ENCODE measurements at places on chromosomes 1 and 21.

DNA sequence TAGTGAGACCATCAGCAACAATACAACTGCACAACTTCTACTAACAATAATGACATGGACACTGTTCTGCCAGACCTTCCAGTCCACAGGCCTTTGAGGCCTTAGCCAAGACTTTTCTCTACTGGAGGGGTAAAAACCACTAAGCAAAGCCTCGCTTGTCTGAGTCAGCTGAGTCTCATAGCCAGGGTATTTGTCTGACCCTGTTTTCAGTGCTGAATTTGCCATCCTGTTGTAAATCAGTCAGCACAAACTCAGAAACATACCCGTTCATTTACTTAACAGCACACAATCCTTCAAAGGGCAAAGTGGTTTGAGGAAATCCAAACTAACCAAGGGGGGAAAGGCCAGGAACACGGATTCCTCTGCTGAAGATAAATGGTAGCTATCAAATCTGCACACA is 537.8 kb downstream of the SMYD3 start:
- DNase-seq: no peak

DNA sequence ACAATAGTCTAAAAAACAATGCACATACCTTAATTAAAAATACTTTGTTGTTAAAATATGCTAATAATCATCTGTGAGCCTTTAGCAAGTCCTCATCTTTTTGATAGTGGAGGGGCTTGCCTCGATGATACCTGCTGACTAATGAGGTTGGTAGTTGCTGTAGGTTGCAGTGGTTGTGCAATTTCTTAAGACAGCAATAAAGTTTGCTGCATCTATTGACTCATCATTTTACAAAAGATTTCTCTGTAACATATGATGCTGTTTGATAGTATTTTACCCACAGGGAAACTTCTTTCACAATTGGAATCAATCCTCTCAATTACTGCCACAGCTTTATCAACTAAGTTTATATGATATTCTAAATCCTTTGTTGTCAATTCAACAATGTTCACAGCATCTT is 7.6 kb downstream of the C1orf87 start:
- DNase-seq: no peak

DNA sequence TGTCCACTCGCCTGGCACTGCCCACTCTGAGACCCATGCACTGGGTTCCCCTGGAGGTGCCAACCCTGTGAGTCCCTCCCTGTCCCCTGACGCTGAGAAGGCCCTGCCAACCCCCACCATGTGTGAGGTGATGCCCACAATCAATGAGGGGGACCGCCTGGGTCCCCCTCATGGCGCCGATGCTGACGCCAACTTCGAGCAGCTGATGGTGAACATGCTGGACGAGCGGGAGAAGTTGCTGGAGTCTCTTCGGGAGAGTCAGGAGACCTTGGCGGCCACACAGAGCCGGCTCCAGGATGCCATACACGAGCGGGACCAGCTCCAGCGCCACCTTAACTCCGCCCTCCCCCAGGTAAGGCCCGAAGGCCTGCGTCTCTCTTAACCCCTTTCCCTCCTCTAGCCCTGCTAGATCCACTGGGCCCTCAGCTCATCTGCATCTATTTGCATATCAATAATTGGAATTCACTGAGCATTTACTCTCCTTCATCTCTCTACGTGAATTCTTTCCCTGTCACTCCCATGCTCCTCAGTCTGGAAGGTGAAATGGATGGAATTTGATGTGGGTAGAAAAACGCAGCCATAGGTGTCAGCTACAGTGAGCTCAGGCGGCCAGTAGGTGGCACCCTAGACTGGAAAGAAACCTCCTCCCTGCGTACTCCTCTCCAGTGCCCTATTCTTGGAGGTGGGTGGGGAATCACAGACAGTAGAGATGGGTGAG is 12.8 kb downstream of the PPFIA4 start:
- DNase-seq: peak; percentile 49

- no peak for DNase-seq
These were observed 82.5 kb upstream of the CAMK1G start for GRCh38 chr1:209500993-209501392.

DNA sequence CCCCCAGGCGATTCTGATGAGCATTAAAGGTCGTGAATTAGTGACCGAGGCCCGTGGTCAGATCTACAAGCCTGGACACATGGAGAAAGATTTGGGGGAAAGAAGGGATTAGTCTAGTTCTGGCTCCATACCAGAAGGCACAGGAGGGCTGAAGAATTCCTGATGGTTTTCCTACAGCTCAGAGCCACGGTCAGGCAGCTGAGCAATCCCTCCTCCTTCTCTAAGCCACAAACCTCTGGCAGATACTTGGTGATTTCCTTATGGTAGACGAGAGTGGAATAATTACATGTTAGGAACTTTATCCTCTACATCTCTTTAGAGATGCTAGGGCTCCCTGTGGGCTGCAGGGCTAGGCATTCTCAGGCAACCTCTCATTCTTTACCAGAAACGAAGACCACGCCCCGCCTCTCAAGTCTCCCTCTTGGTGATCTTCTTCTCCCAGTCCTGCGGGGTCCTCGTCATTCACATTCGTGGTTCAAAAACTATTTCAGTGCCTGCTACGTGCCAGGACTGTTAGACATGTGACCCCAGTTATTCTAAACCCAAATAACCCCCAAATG is 20.5 kb upstream of the ZBTB18 start:
- no peak for DNase-seq

GRCh38 chr1:237684236-237684635 is 206.5 kb downstream of the ZP4 start:
- no peak for DNase-seq

DNA sequence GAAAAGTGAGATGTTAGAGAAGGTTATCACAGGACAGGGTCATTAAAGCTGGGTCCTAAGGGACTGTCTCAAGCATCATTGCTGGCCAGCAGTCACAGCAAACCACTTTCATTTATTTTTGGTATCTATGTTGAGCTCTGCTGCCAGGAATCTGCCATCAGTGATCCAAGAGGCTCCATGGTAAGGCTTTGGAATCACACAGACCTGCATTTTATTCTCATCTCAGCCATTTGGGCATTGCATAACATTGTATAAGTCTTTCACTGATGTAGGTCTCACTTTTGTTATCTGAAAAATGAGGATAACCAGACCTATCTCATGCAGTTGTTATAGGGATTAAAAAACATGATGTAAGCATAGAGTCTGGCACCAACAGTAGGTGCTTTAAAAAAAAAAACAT is 77.5 kb downstream of the OMA1 start:
- DNase-seq: no peak

DNA sequence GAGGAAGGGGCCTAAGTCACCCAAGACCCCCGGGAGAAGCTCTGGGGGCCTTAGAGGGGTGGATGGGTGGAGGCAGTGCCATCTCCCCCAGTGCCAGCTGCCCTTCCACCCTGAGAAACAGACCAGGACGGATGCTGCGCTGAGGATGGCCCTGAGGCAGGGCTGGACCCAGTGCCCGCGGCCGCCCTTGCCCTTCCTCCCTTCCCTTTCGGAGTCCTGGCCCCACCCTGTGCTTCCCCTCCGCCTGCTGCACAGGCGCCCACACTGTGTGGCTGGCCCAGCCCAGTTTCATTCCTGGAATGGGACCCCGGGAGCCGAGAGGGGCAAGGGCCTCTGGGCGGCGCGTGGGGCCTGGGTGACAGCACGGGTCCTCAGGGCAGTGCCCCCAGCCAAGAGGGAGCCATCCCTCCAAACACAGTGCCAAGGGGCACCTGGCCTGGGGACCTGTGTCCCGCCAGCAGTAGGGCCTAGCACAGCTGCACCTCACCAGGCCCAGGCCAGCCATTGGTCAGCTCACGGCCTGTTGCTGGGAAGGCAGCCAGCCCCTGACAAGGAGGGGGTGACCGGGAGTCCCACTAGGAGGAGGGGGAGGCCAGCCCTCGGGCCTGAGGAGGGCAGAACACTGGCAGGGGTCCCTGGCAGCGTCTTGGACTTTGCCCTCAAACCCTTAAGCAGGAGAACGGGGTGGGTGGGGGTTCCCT is 13.4 kb upstream of the SKI start:
- no peak for DNase-seq

DNA sequence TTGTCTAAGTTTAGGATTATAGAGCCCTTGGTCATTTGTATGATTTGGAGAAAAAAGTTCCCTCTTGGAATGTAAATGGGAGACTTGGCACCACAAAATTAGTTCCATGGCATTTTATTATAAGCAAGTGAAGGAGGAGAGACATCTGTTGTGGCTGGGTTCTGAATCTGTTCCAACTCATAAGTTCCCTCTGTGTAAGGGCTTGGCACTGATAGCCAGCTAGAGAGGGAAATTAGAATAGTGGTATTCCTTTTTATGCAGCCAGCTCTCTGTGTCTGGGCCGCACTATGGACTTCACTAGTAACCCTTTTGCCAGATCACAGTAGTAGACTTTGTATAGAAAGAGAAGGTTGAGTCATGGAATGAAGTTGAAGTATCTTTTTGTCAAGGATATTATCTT is 31.1 kb downstream of the GNAI3 start:
- DNase-seq: no peak

- no peak for DNase-seq
These were observed 111.1 kb downstream of the TLR5 start for GRCh38 chr1:223031733-223032601.

DNA sequence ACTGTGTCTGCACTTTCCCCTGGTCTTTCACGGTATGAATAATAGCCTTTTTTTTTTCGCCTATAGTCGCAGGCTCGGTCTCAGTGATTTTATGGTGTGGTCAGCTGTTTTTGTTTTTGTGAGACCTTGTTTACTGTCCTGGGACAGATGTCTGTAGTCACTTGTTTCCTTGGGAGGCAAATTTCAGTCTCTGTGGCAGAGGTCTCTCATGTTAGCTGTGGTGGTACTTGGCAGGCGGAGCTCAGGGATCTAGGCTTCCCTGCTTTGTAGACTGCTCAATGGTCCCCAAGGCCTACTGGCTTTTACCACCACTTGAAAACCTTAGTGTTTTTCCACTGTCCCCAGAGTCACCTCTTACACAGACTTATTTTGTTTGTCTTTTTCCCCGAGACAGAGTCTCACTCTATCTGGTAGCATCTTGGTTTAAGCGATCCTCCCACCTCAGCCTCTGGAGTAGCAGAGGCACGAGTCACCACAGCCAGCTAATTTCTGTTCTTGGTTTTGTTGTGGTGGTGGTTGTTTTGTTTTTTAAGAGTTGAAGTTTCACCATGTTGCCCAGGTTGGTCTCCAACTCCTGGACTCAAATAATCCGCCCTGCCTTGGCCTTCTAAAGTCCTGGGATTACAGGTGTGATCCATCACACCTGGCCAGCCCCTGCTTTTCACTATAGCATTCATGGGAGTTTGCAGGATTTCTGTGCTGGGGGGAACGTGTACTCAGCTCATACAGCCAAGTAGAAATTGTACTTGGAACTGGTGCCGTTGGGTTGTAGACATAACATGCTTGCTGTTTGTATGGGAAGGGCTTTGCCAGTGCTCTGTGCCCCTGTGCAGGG is 10.3 kb downstream of the RNU1-2 start:
- DNase-seq: no peak

GRCh38 chr1:32352239-32352745 is 10.0 kb downstream of the FAM229A start:
- no peak for DNase-seq

DNA sequence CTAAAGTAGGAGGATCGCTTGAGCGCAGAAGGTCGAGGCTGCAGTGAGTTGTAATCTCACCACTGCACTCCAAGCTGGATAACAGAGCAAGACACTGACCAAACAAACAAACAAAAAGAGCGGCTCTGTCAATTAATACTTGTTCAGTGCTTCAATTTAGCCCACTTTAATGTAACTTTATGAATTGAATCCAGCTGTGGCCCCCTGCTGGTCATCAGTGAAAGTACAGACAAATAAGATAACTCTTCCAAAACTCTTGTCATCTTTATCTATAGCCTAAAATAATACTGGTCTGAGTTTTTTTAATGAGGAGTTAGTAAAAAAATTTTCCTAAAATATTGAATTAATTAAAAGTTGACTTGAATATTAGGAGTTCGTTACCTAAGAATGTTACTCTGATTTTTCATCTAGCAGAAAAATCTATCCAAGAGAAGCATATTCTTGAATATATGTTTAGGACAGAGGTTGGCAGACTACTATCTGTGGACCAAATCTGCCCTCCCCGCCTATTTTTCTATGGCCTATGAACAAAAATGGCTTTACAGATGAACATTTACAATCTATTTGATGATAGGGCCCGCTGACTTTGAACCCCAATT is 26.1 kb downstream of the ATP5PF start:
- peak; percentile 19 for DNase-seq

DNA sequence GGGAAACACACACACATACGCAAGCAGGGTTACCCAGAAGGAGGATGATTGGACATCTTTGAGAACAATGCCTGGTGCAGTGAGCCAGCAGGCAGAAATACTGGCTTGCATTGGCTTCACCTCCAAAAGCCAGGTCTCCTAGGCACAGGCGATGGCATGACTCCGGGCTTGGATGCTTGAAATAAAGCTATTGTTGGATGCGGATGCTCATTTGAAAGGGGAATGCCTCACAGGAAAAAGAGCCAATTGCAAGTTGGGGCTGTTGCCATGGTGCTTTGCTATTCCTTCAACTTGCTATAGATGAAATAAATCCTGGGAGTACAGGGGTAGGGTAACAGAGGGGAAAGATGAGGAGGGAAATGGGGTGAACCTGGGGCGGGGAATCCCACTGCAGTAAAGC is 180.7 kb upstream of the SGIP1 start:
- DNase-seq: no peak

Data from stimulated activated CD4-positive, alpha-beta T cell treated with anti-CD3 and anti-CD28 coated beads, Interleukin-4, amount 100 ng/mL, for 48 hours (primary cell).